ENCODE measurements at places on chromosomes 6 and 20.

GRCh38 chr6:155252581-155252980 is 11.2 kb upstream of the CLDN20 start:
- H3K4me3 ChIP-seq = no peak overlapping the region
- H3K4me1 ChIP-seq = peaks cover 6% of the 10 kb centered on the region
- no peak overlapping the region for H3K27ac ChIP-seq
- no peak for DNase-seq
- H3K36me3 ChIP-seq = no peaks in the 10 kb centered on the region

GRCh38 chr6:161379834-161380582 is 106.1 kb upstream of the AGPAT4 start:
- no peaks in the 10 kb centered on the region for H3K36me3 ChIP-seq
- no peak overlapping the region for H3K27ac ChIP-seq
- H3K4me3 ChIP-seq = no peak overlapping the region

DNA sequence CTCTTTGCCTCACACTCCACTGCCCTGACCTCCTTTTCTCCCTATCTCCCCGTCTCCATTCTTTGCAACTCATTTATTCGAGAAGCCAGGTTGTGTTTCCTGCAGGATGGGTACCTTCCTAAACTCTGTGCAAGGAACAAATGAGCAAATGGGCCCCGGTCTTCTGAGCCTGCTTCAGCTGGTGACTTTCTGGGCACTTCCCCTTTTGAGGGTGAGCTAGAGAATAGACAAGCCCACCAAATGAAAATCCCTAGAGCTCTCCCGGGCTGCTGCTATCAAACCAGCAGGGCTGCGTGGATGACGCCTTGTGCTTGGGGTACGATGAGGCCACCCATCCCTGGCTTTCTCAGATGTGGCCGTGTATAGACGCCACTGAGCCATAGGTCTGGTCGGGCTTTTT is 91.0 kb upstream of the FOXA2 start:
- no peak overlapping the region for H3K27ac ChIP-seq
- no peaks in the 10 kb centered on the region for H3K4me1 ChIP-seq
- H3K27me3 ChIP-seq = peaks cover 23% of the 10 kb centered on the region
- no peak for DNase-seq

DNA sequence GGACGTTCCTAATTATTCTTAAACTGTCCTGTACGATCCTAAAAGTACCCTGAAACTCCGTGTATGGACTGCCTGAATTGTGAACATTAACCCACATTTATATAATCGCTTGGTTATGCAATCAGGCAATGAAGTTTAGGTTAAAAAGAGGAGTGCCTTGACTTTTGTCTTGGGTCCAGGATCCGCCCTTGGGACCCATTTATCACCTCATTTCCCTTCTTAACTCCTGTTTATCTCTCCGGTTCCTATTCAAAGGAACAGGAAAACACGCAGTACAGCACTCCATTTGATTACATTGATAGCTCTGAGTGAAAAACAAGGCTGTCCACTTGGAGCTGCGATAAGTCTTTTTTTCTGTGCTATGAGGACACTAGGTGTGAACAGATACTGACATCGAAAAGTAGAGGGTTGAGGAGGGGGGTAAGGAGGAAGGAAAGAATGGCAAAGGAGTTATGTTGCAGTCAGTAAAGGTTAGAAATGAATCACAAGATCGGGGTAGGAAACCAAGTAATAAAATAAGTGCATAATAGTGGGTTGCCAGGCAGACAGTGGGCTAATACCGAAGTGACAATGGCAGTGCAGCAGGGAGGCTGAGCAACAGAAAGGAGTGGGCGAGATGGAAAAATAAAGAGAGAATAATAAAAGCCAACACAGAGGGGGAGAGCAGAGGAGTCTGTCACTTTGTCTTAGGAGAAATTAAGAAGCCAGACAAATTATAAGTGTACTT is 15.9 kb upstream of the PCK1 start:
- no peak overlapping the region for H3K27ac ChIP-seq
- H3K36me3 ChIP-seq = no peaks in the 10 kb centered on the region
- peaks cover 27% of the 10 kb centered on the region for H3K4me1 ChIP-seq
- H3K27me3 ChIP-seq = peaks cover 22% of the 10 kb centered on the region
- DNase-seq = no peak

DNA sequence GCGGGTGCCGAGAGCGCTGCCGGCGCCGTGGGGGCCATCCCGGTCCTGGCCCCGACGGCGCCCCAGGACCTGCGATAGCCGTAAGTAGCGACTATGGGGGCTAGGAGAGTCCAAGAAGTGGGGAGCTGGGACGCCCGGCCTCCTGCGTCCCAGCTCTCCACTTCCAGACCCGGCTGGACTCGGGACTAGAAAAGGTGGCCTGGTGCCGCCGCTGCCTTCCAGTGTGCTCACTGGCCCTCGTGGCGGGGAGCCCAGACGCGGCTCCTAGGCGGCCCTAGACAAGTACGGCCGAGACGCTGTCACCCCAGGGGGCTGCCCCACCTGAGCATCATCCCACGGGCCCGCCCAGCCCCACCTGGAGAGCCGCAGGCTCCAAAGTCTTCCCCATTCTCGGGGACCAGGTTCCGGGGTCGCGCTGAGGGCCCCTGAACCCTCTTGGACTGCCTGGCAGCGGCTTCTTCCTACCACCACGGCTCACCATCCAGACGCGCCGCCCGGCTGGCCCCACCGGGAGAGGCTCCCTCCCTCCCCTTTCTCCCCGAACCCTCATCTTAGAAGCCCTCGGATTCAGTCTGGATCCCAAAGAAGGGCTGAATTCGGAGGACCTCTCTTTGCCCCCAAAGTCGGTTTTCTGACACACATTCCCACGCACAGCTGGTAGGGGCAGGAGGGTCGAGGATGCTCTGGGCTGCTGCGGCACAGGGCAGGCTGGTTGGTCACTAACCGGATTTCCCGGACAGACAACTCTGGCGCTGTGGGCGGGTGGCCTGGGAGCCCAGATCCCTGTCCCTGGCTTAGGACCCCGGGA is 870 bp upstream of the MDFI start:
- no peaks in the 10 kb centered on the region for H3K27me3 ChIP-seq
- peak overlapping the region; percentile 51 for H3K27ac ChIP-seq
- no peaks in the 10 kb centered on the region for H3K36me3 ChIP-seq
- H3K4me3 ChIP-seq = peak overlapping the region; percentile 91
- DNase-seq = peak; percentile 66

- no peaks in the 10 kb centered on the region for H3K4me1 ChIP-seq
- no peaks in the 10 kb centered on the region for H3K36me3 ChIP-seq
- no peak overlapping the region for H3K4me3 ChIP-seq
- DNase-seq = no peak
- H3K27me3 ChIP-seq = no peaks in the 10 kb centered on the region
These were observed 362.2 kb upstream of the IRAK1BP1 start for GRCh38 chr6:78505178-78505577.

DNA sequence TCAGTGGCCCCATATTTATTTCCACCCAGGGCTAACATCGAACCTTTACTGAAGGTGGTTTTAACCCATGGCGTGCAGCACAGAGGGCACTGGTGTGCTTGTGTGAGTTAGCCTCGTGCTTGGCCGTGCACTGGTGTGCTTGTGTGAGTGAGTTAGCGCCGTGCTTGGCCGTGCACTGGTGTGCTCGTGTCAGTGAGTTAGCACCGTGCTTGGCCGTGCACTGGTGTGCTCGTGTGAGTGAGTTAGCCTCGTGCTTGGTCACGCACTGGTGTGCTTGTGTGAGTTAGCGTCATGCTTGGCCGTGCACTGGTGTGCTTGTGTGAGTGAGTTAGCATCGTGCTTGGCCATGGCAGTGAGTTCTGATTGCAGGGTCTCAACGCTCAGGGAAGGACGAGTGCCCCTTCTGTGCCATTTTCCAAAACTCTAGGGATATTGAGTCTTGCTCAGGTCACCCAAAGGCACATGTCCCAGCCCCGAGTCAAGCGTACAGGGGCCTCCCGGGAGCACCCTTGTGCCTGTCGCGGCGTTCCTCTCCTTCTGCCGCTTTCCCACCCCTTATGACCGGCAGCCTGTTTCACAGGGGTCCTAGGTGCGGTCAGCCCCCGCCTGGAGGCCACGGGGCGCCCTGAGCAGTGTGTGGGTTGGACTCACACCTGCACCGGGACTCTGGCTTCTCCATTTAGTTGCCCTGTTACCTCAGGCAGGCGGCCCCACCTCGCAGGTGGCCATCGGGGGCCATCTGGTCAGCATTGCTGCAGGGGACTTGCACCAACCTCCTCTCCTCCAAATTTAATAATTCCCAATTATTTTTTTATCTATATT is 399.1 kb downstream of the CDH4 start:
- no peaks in the 10 kb centered on the region for H3K36me3 ChIP-seq
- no peak for DNase-seq
- no peak overlapping the region for H3K27ac ChIP-seq
- peaks cover 65% of the 10 kb centered on the region for H3K27me3 ChIP-seq
- H3K4me1 ChIP-seq = no peaks in the 10 kb centered on the region

DNA sequence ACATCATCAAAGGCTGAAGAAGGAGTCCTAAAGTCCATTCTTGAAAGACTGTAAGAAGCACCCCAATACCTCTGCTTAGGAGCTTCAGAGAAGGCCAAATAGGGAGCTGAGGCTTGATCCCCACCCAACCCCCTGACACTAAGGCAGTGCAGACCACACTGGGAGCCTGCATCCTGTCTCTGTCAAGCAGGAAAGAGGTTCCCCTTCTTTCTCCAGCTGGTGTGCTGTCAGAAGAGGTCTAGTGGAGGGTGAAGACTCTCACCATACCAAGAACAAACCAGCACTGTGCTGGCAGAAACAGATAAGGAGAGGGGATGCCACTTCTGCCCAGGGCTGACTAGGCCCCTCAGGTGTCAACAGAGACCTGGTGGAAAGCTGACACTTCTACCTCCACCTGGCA is 19.9 kb downstream of the GZF1 start:
- no peak for DNase-seq
- no peaks in the 10 kb centered on the region for H3K4me1 ChIP-seq

GRCh38 chr20:21031666-21032065 is 74.5 kb downstream of the LINC00237 start:
- H3K4me1 ChIP-seq = no peaks in the 10 kb centered on the region
- H3K27ac ChIP-seq = no peak overlapping the region
- H3K36me3 ChIP-seq = no peaks in the 10 kb centered on the region

GRCh38 chr6:168089186-168090063 is 10.4 kb upstream of the FRMD1 start:
- no peak overlapping the region for H3K4me3 ChIP-seq
- no peaks in the 10 kb centered on the region for H3K4me1 ChIP-seq
- no peak for DNase-seq
- no peaks in the 10 kb centered on the region for H3K36me3 ChIP-seq

All from PC-3 (cell line).